ENCODE measurements at places on chromosomes 1 and 21.

- no peak for DNase-seq
Measured at GRCh38 chr21:46229133-46229922, 754 bp upstream of the LSS start.

- DNase-seq, result no peak
Measured at GRCh38 chr1:7060745-7061144, 275.5 kb downstream of the CAMTA1 start.

DNA sequence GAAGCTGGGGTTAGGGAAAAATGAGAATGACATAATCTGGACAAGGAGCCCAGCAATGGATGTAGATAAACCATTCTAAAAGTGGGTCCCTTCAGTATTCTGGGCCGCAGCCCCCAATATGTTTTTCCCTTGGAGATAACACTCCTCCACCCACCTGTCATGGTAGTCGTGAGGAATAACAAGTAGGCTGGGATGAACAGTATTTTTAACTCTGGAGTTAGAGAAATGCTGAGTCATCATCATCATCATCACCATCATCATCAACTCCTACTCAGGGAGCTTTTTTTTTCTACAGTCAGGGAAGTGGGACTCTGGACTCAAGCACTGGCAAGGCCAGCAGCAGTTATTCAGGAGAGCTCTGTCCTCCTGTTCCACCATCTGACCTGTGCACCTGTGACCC is 12.8 kb downstream of the CADM3 start:
- DNase-seq, result no peak

- DNase-seq, result peak; percentile 44
Measured at GRCh38 chr1:225883616-225884265, 1.6 kb upstream of the TMEM63A start.

- no peak for DNase-seq
Measured at GRCh38 chr1:212565571-212566305, 42.8 kb upstream of the ATF3 start.

DNA sequence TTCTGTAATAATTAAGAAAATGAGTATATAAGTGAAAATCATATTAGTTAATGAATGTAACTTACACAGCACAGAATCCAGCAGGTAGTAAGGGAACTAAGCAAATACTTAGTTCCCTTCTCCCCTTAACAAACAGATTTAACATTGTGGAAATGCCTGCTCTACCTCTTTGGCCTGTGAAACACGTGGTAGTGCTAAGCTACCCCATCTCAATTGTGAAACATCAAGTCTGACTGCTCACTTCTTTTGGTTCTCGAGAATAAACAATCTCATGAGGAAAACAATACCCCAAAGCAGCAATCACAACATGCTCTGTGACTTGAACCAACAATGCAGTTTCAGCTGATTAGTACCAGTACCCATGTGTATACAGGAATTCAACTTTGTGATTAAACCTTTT is 4.7 kb downstream of the MYSM1 start:
- DNase-seq, result no peak

DNA sequence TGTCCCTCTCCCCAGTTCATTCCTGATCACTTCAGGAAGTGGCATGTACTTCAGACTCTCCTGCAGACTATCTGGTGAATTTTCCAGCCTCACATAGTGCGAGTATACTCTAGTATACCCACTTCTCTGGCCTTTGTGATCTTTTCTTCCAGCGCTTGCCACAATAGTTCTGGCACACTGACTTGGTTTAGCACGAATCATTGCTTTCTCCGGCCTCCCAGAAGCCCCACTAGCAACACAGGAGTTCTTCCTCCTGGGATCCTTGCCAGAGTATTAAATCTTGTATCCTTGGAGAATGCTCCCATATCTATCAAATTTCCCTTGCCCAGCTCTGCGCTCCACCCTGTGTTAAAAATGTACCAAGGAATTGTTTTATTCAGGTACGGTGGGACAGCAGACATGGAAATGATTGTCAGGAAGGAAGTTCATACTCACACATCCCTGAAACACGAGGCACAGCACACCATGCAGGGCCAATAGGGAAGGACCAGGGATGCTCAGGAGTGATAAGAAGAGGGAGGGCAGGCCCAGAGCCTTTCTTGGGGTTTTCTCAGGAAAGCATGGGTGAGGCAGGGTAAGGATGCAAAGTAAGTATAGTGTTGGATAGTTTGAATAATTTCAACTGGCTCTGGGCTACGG is 136.7 kb downstream of the ADSS2 start:
- DNase-seq, result no peak

GRCh38 chr1:29698033-29698432 is 461.7 kb downstream of the PTPRU start:
- DNase-seq, result peak; percentile 92

DNA sequence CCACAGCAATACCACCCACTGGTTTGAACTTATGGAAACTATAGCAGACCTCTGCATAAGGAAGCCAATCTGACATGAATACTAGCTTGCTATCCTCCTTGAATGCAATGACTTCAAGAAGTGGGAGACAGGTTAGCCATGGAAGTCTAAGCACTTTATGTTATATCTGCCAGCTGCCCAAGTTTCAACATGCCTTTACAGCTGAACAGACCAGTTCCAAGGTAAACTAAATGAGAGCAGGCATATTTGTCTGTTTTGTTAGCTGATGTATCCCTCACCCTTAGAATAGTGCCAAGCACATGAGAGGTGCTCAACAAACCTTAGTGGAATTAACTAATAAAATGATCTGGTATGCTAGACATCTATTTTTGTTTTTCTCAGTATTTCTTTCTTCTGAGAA is 65.1 kb downstream of the ALG14 start:
- DNase-seq, result no peak

DNA sequence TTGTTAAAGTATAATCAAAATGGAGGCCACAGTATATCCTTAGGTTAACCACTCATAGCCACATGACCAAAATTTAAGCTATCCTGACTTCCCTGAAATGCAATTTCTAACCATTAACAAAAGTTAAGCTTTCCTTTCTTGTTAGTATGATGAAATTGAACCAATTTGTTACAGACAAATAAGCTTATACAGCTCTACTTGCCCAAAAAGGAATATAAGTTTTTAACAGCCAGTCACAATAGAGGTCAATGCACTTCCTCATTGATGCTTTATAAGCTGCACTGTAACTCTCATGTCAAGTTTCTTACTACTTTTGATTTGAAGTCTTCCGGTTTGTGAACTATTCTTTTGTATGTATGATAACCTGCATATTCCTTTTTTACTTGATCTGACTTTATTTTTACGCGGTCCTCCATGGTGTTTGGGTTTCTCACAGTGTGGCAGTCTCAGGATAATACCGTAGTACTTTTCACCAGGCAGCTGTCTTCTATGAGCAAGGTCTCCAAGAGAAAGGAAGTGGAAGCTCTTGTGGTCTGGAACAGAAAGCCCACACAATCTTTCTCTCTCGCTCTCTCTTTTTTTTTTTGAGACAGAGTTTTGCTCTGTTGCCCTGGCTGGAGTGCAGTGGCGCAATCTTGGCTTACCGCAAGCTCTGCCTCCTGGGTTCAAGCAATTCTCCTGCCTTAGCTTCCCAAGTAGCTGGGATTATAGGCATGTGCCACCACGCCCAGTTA is 331.6 kb downstream of the SRGAP2C start:
- DNase-seq, result no peak
